ENCODE measurements at places on chromosomes 4 and X.

DNA sequence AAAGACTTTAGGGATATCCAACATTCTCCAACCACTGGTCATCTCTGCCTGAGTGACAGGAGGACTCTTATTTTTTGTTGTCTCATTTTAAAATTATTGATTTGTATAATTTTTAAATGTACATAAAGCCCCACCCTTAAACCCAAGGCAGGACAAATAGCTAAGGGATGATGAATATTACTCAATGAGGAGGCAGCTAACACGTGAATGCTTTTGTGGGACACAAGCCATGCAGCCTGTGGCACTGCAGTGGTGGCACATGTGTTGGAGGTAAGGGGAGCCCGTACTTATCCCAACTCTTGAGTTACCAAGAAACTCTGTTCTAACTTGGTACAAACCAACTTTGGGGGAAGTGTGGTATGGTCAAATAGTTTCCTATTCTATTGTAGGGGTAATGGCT, 19.5 kb downstream of the MID1IP1 start:
- DNase-seq, result no peak

GRCh38 chr4:98619180-98619579, 39.2 kb downstream of the TSPAN5 start:
- no peak for DNase-seq

DNA sequence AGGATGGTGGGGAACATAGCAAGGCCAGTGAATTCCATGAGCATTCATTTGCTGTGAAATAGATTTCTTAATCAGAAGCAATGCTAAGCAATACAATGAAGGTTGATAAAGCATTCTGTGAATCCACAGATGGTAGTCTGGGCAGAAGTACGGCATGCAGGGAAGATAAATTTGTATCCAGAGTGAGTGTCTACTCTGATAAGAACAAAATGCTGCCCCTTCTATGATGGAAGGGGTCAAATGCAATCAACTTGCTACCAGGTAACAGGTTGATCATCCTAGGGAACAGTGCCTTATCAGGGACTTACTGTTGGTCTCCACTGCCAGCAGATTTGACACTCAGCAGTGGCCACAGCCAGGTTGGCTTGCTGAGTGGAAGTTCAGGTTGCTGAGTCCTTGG, 189.4 kb downstream of the MAB21L2 start:
- no peak for DNase-seq

- DNase-seq, result no peak
Measured at GRCh38 chrX:23883737-23884354, 23.9 kb downstream of the APOO start.

DNA sequence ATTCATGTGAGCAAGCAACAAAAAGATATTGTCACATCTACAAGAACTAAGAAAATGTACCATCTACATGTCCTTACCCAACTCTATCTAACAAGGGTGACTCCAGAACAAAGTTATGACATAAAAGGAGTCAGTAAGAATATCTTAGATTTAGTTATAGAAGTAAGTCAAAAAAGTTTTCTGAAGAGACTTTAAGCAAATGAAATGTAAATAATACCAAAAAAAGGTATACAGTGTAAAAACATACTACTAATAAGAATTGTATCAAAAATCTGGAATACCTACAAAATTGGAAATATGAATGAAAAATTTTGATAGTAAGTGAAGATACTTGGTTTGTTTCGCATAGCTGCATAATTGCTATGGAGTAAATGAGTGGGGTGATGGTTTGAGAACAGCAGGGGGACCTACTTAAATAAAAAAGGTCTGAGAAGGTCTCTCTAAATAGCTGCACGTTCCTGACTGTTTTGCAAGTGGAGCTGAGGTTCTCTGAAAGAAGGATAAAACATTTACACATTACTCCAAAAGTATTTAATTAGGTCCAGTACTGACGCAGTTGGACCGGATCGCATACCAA, 51.0 kb upstream of the ENPP6 start:
- no peak for DNase-seq

- no peak for DNase-seq
Measured at GRCh38 chrX:10190367-10190766, 33.6 kb downstream of the CLCN4 start.

DNA sequence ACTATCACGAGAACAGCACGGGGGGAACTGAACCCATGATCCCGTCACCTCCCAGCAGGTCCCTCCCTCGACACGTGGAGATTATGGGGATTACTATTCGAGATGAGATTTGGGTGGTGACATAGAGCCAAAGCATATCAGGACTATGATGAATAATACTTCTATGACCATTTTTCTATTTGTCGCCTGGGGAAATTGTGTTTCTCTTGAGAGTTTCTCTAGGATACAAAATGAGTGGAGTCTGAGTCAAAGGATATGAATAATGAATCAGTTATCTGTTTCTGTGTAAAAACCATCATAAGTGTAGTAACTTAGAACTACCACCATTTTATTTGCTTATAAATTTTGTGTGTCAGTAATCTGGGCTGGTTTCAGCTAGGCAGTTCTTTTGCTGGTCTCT, 533.0 kb upstream of the ARX start:
- DNase-seq, result no peak

DNA sequence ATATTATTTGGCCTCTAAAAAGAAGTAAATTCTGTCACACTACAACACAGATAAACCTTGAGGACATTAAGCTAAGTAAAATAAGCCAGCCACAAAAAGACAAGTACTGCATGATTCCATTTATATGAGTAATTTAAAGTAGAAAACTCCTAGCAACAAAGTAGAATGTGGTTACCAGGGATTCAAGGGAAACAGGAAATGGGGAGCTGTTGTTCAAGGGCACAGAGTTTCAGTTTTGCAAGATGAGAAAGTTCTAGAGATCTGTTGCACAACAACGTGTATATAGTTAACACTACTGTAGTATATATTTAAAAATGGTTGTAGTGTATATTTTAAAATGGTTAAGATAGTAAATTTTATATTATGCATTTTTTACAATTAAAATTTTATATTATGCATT, 25.4 kb downstream of the SEC31A start:
- no peak for DNase-seq

DNA sequence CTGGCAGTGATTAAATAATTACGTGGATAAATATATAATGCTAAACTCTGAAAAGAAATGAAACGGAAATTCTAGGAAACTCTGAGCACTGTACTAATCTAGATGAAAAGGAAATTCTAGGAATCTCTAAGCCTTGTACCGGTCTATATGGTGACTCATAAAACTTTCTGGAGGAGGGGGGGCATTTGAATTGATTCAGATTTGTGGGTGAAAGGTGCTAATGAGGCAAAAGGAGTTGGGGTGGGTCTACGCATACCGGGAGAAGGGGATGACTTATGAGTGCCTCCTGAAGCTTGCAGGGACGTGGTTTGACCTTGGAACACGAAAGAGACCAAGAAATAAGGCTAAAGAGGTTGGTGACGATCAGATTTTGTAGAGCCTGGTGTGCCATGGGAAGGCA, 151.7 kb upstream of the CASK start:
- no peak for DNase-seq

DNA sequence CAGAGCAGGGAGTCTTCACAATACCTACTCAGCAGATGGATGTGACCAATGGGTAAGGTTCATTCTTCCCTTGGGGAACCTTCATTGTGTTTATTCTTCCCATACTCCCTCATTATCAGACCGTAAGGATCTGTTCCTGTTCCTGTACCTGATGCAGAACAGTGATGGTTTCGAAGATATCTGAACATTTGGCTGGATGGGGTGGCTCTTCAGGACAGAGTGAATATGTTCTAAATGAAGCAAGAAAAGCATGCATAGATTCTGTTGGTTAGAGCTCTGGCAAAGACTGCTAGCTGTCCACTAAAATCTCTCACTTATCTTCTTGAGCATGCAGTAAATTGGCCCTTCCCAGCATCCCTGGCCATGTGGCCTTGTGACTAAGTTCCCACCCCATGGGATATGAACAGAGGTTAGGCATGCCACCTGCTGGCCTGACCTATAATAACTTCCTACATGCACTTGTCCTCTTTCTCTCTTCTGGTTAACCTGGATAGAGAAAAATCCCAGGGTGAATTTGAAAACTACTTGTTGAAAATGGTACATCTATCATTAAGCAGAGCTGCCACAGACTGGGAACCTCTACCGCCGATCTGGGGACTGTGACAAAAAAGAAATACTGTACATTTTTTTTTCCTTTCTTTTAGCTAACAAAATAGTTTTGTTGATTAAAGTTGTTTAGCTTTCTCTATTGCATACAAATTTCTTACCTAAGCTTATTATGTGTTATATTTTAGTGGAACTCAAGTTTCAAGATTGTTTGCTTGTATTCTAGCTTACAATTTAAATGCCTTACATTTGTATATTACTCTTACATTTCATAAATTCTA, 60.0 kb upstream of the BANK1 start:
- peak; percentile 31 for DNase-seq

- DNase-seq, result no peak
Measured at GRCh38 chr4:173528378-173529321, 1.4 kb downstream of the HAND2 start.

- DNase-seq, result no peak
Measured at GRCh38 chr4:3248811-3249661, at the start of gene MSANTD1. TSS of gene MSANTD1 (plus strand) at chr4:3249159. CDS start at chr4:3249223, 64 bp downstream.

- DNase-seq, result no peak
Measured at GRCh38 chr4:125187226-125188176, 127.3 kb upstream of the FAT4 start.

DNA sequence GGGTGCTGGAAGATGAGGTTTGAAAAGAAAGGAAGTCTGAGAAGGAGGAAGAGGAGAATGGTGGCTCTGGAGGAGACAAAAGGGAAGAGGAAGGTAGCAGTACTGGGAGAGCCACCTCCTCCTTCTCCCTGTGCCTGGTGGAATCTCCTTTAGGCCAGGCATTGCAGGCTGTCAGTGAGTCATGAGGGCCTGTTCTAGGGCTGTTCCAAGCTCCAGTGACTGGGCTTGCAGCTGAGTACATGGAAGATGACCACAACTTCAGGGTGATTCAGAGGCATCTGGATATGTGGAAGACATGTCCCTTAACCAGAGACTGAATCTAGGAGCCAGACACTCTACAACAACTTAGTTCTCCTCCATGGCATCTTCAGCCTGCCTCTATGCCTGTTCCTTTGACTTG, 107.8 kb downstream of the EFNB1 start:
- DNase-seq, result no peak

- no peak for DNase-seq
Measured at GRCh38 chr4:55964046-55964445, 15.3 kb downstream of the CEP135 start.

DNA sequence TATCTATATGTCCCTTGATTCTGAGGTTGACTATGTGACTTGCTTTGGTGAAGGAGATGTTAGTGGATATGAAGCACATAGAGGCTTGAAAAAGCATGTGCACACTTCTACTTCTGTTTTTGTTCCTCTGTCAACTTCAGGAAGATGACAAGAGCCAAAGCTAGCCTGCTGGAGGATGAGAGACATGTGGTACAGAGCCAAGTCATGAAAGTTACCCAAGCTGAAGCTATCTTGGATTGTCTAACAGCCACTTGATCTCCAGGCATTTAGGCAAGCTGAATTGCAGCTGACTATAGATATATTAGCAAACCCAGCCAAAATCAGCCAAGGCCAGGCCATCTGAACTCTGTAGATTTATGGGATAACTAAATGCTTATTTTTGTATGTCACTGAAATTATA, 70.8 kb upstream of the DYNLT3 start:
- no peak for DNase-seq

GRCh38 chr4:5524446-5525299, 183.7 kb downstream of the EVC2 start:
- DNase-seq, result no peak

GRCh38 chr4:159455675-159456237, 352.9 kb downstream of the RAPGEF2 start:
- DNase-seq, result no peak

- DNase-seq, result peak; percentile 39
Measured at GRCh38 chrX:53716328-53717088, 30.0 kb upstream of the HUWE1 start.

DNA sequence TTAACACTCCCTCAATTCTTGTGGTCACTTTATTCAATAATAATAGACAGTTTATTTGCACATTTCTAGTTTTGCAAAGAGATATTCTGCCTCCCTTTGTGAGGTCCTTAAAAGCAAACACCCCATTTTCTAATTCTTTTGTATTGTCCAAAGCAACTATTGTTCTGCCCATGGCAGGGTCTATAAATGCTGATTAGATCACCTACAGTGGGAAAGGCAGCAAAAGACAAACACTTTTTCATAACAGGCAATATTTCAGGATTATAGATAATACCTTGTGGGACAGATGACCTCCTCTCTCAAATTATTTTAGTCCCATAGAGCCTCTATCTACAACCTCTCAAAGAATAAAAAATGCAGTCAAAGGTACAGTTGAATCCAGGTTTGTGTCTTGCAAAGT, 28.6 kb downstream of the COMMD8 start:
- no peak for DNase-seq

GRCh38 chr4:26892480-26893150, 32.0 kb downstream of the STIM2 start:
- no peak for DNase-seq

- no peak for DNase-seq
Measured at GRCh38 chrX:129026202-129026601, 497.1 kb downstream of the SMARCA1 start.

GRCh38 chr4:173578956-173579355, 48.9 kb upstream of the HAND2 start:
- DNase-seq, result no peak

GRCh38 chr4:152697284-152698088, 17.7 kb upstream of the TMEM154 start:
- no peak for DNase-seq

GRCh38 chrX:24229976-24230375, 80.4 kb downstream of the ZFX start:
- DNase-seq, result no peak

Data from stimulated activated CD4-positive, alpha-beta T cell treated with anti-CD3 and anti-CD28 coated beads, Interleukin-4, amount 100 ng/mL, for 1 hour (primary cell).